ENCODE measurements at places on chromosomes 5 and 9.
A peak's percentile ranks its signal among the peaks of the same experiment; 100 is the strongest.

- no peak for DNase-seq
Measured at GRCh38 chr5:68134033-68134668, 81.4 kb upstream of the PIK3R1 start.

DNA sequence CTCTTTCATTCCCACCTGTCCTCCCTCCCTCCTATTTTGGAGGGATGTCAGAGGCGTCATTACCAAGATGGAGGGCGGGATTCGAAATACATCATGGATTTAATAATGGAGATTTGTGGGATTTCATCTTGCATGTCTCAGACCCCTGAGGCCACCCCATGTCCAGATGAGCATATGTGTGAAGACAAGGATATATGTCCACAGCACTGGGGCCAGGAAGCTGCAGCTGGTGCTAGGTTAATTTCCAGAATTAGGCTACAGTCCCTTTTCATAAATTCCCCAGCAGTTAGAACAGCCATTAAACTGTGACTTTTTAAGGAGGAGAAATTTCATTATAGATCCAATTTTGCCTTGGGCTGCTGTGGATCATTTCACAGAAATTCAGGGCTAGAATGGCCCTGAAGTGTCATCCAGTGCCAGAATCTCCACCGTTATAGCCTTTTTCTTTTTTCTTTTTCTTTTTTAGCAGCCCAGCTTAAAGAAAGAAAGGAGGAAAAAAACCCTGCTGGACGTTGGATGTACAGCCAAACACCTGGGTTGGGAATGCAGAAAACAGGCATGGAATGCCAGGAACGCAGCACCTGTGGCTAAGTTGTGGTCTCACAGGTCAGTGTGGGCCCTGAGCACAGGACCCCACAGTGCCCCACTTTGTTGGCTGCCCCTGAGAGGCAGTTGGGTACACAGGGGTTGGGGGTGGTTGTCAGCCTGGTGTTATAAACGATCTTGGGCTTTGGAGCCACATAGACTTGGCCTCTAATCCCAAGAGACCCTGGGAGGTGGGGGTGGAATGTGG, 50.2 kb upstream of the CXCL14 start:
- DNase-seq = no peak

DNA sequence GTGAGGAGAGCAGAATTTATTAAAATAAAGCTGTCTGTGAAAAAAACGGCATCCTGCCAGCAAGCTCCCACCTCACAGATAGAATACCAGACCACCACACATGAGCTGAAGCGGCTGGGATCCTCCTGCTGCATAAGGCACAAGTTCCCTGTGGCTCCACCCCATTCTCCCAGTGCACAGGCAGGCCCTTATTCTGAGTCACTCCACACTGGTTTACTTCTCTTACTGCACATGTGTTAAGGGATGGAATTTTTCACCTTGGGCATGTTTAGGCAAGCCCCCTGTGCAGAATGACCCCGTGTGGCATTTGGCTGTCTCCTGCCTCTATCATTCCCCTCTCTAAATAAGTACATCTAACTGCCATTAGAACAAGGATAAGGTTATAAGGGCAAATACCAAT, 115.0 kb upstream of the ELAVL2 start:
- no peak for DNase-seq

DNA sequence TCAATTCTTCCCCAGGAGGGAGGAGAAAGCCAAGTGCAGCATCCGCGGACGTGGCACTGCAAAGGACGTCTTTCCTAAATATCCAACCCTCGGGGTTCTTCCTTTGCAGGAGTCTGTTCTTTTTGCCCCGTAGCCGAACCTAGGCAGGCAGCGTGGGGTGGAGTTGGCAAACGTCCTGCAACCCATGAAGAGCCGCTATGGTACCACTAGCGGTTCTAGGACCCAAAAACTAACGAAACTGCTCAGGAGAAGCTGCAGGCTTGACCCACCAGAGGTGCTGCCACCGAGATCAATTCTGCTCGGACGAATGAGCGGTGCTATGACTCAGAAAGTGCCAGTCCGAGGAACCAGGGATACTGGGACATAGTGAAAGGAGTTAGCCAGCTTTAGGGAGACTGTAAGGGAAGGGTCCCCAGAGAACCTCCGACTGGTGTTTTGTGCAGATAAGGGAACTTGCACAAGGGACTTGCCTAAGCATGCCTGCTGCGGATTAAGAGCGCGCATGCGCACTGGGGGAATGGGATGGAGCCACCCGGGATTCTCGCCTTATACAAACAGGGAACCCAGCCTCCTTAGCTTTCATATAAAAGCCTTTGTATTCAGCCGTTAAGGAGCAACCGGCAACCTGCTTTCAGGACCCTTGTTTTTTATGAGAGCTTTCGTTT, 32.7 kb downstream of the ANXA2R start:
- peak; percentile 69 for DNase-seq

DNA sequence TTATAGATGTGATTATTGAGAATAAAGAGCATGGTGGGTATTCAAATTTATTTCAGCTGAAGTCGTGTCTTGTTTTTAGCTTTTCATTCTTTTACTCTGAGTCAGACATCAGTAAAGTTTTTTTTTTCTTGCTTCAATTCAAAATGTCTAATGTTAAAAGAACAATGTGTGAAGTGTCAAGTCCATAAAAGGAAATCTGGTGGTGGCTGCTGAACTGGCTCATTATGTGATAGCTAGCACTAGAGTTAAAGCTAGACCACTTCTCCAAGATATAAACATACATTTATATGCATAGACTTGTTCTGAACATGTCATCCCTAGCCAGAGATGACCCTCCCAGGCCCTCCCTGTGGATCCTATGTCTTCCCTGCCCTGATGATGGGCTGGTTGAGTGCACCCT, 338.3 kb downstream of the RAB3C start:
- DNase-seq = no peak

DNA sequence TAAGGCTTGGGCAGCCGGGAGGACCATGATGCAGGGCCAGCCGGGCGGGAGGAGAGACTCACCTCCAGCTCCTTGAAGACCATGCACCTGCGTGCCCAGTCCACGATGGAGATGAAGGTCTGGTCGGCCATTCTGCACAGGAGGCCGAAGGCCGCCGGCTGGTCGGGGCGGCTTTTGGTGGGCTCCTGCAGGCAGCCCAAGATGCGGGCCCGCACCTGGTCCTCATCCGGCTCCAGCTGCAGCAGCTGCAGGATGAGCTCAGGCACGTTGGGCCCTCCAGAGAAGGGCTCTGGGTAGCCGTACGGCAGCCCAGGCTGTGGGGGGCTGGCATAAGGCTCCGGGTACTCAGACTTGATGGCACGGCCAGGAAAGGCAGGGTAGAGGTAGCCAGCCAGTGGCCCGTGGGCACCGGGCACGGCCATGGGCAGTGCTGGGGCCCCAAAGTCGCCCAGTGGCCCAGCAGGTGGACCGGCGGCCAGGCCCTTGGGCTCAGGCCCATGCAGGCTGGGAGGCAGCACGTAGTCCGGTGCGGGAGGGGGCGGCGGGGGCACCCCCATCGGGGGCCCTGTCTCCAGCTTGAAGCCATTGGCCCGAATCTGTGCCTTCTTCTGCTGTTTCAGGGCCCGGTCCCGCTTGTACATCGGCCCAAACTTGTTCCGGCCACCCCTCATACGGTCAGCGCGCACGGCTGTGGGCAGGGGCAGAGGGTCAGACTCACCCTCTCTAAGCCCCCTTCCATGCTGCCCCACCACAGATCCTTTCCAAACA, 7.0 kb downstream of the NR5A1 start:
- DNase-seq = no peak

- no peak for DNase-seq
Measured at GRCh38 chr5:179417696-179418095, 72.4 kb upstream of the ADAMTS2 start.

DNA sequence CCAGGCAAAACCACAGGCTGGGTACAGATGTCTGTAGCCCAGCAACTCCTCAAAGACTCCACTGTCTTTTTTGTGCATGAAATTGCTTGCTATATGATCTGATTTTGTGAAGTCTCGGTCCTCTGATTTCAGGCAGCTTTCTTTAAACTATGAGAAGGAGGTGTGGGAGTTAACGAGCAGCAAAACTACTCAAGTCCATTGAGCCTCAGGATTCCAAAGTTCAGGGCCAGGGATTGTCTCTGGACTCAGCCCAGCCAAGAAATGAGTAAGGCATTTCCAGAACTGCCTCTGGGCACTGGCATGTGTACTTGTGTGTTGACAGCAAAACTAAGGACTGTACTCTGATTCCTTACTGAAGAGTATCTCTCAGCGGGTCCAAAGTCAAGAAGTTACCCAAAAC, 53.4 kb upstream of the GLIS3 start:
- no peak for DNase-seq

GRCh38 chr5:103452666-103453065, 109.9 kb downstream of the NUDT12 start:
- no peak for DNase-seq

DNA sequence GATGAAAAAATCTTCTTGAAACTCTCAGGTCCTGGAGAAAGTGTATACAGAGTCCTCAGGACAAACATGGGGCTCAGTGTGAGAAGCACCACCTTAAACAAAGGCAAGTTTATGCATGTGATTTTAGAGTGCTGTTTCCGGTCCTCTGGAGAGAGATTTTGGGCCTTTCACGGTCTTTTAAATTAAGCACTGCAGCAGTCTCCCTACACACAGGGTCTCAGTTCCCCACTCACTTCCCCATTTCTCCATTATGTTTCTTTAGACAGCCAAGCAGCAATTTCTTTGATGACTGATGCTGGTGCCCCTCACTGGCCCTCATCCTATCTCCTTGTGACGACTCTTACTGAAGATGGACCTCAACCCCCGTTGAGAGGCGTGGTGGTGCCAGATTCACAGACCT, 220.2 kb upstream of the CLINT1 start:
- no peak for DNase-seq

GRCh38 chr5:34057118-34057517, 14.1 kb upstream of the C1QTNF3 start:
- DNase-seq = no peak

GRCh38 chr5:59003641-59004040, 420.8 kb downstream of the RAB3C start:
- DNase-seq = no peak

GRCh38 chr5:76604838-76605237, 18.4 kb downstream of the F2RL2 start:
- DNase-seq = no peak

DNA sequence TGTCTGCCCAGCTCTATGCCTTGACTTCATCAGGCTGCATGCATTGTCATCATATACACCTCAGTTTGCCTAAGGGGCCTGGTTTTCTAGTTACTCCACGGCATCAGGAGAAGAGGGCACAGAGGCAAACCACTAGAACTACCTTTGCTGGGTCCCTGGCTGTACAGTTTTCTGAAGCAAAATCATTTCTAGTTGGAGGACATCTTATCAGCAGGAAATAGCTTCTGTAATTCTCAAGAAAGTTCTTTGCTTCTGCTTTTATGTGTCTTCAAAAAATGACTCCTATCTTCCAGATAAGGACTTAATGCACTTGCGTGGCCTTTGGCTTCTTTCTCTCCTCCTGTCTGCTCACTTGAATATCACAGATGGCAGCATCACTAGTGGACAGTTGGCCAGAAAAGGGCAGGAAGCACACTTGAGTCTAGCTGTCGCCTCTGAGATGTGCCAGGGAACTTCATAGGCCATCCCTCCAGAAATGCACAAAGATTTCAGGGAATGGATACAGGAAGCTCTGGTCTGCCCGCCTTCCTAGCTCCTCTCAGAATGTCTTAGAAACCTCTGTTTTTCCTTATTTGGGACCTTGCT, 22.4 kb upstream of the LTC4S start:
- DNase-seq = no peak

- DNase-seq = no peak
Measured at GRCh38 chr9:135271425-135271824, 184.0 kb downstream of the OLFM1 start.

GRCh38 chr9:27659001-27659400, 85.7 kb upstream of the C9orf72 start:
- DNase-seq = no peak

DNA sequence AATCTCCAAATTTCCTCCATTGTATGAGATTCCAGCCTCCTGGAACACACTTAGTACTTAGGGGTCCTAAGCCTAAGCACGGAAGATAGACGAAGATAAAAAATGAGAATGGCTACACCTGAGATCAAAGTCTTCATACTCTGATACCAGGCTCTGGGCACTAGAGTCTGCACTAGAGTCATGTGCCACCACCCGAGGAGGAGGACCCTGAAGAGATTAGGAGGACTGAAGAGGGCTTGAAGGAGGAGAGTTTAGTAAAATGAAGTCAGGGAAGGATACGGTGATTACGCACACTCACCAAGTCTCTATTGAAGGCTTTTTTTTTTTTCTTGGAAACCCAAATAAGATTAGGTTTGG, 573 bp upstream of the SPATA24 start:
- no peak for DNase-seq

DNA sequence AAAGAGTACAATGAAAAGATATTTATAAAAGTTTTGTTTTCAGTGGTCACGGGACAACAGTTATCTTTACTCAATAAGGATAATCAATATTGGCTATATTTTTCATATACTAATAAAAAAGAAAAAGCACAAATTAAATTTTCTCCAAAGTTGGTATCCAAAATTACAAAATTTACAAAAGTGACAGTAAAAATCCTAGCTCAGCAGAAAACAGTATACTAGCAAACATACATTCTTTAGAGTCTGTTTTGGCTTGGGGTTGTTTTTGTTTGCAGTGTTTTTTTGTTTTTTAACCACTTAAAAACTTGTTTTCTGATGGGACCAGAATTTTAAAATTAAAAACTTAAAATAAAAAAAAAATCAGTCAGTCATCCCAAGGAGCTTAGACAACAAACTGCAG, 183.2 kb downstream of the DENND1A start:
- no peak for DNase-seq

- no peak for DNase-seq
Measured at GRCh38 chr9:21477466-21477865, 4.6 kb downstream of the IFNE start.

- no peak for DNase-seq
Measured at GRCh38 chr5:124310453-124310852, 436.0 kb downstream of the ZNF608 start.

- no peak for DNase-seq
Measured at GRCh38 chr5:10704949-10705621, 55.9 kb downstream of the DAP start.

GRCh38 chr5:173458828-173459609, 130.8 kb upstream of the STC2 start:
- DNase-seq = no peak

DNA sequence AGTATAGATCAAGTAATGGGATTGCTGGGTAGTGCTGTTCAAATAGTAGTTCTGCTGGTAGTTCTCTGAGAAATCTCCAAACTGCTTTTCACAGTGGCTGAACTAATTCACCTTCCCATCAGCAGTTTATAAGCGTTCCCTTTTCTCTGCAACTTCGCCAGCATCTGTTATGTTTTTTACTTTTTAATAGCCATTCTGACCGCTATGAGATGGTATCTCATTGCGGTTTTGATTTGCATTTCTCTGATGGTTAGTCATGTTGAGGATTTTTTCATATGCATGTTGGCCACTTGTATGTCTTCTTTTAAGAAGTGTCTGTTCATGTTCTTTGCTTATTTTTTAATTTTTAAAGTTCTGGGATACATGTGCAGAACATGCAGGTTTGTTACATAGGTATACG, 279.2 kb upstream of the NREP start:
- no peak for DNase-seq

- DNase-seq = no peak
Measured at GRCh38 chr5:13708432-13708831, 236.1 kb downstream of the DNAH5 start.

Measured in GM10248 (cell line).